ENCODE measurements at places on chromosomes 3 and 15.

DNA sequence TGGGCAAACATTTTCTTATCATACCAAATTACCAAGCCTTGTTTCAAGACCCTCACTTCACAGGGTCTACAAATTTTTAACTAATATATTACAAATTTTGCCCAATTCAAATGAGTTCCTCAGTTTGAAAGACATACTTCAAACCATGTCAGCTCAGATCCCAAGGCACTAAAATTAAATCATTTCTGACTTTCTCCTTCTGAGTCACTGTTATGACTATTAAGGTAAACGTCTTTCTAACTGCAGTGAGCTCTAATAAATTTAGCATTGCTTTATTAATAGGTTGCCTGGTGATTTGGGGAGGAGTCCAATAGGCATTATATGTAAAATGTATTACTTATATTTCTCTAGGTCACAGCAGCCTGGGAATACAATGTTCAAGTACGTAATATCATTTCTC, 158.2 kb upstream of the ARHGEF26 start:
- DNase-seq: no peak

DNA sequence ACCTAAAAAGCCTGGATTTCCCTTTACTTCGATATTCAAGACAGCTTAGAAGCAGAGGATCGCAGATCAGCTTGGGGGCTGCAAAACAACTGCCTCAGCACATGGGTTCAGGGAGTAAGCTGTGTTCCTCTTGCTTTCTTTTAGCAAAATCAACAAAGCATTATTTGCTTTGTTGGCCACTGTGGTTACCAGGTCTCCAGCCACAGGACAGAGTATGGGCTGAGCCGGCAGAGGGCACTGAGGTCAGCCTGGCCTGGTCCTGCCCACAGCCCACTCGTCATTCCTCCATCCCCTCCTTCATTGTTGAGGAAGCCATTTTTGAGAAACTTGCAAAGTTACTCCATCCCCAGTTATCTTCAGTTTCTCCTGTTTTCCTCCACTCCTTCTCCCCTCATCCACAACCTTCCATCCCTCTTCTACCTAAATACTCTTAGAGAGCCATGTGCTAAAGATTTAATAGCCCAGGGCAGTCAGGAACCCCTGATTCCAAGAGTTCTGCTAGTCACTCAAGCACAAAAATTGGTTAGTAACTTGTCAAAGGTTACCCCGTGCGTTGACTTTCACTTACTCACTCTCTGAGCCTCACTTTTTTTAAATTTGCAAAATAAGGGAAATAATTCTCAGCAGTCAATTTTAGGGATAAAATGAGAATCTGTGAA, 60.0 kb upstream of the HES1 start:
- DNase-seq: no peak

GRCh38 chr3:89101251-89101650, 6.2 kb upstream of the EPHA3 start:
- no peak for DNase-seq

- DNase-seq: no peak
Measured at GRCh38 chr15:99187936-99188335, 61.4 kb downstream of the TTC23 start.

- no peak for DNase-seq
Measured at GRCh38 chr3:132629928-132630327, 29.7 kb downstream of the ACAD11 start.

GRCh38 chr3:122535964-122536631, 21.4 kb upstream of the KPNA1 start:
- no peak for DNase-seq

GRCh38 chr3:1072041-1072440, 20.8 kb upstream of the CNTN6 start:
- no peak for DNase-seq

GRCh38 chr15:27486683-27487647, 516.0 kb downstream of the GABRG3 start:
- DNase-seq: peak; percentile 30

DNA sequence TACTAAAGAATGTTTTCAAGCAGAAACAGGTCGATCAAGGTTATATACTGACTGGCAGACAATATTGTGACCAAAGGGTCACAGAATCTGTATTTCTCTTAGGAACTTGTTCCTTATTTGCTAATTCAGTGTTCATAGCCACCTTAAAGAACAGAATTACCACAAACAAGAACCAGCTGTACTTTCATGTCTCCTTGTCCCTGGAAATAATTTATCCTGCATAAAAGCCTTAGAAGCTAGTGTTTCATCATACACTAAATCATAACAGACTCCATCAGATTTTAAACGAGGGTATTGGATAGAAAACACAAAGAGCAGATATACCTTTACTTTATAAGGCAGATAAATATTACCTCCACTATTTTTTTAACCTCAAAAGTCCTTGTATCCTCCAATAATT, 6.4 kb downstream of the DNAJC19 start:
- no peak for DNase-seq

- no peak for DNase-seq
Measured at GRCh38 chr15:60568301-60568742, 89.4 kb upstream of the ICE2 start.

DNA sequence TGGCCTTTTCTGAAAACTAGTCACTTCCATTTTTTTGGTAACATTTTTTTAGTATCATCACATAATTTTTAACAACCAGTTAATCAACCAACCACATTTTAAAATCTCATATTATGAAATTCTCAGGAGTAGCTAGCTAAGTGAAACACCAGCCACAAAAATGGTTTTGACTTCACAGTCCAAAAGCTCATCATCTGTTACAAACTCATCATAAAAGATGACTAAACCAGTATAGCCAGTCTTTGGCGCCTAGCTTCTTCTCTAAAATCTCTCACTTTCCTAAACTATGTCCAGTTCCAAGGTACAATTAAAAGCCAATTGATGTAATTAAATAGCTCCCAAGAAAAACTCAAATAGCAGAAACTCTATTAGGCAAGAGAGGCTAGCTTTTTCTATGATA, 88.2 kb upstream of the ZNF385D start:
- DNase-seq: no peak

GRCh38 chr3:193794002-193794881, 201.2 kb downstream of the OPA1 start:
- no peak for DNase-seq

DNA sequence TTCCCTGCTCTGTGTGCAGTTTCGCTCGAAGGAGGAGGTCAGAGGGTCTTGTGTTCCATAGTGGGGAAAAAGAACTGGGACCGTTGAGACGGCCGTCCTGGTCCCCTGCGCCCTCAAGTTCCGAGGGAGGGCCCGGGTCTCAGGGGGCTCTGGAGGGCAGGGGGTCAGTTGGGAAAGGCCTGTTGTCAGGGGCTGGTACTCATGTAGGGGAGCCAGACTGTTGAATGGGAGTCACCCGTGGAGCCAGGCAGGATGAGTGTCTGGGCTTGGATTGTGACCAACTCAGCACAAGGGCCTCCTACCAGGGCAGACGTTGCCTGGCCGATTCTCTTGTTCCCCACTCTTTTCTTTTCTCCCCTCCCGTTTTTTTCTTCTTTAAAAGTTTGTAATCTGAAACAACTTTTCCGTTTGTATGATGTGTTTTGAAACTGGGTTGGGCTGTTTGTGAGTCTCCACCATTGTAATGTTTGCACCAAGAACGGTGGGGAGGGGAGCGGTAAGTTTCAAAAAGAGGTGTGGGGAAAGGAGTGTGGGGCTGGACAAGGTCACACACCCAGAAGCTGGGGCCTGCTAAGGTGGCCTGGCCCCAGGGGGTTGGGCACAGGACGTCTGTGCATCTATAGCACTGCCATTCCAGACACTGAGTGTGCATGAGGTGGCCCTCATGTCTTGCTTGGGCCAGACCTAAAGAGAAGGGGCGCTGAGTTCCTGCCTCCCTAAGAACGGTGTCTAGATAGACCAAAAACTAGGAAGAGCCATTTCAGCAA, 1.1 kb downstream of the CMTM7 start:
- DNase-seq: no peak

DNA sequence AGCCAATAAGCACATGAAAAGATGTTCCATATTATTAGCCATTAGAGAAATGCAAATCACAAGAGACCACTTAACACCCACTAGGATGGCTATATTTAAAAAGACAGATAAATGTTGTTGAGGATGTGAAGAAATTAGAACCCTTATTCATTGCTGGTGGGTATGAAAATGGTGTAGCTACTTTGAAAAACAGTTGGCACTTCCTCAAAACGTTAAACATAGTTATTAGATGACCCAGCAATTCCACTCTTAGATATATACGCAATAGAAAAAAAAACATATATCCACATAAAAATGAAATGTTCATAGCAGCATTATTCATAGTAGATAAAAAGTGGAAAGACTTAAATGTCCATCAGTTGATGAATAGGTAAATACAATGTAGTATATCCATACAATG, 47.1 kb upstream of the TERB2 start:
- DNase-seq: no peak

- no peak for DNase-seq
Measured at GRCh38 chr3:53158765-53159155, 2.2 kb upstream of the PRKCD start.

Measured in NCI-H446 (cell line).